ENCODE measurements at places on chromosomes 7 and 10.
A peak's percentile ranks its signal among the peaks of the same experiment; 100 is the strongest.

DNA sequence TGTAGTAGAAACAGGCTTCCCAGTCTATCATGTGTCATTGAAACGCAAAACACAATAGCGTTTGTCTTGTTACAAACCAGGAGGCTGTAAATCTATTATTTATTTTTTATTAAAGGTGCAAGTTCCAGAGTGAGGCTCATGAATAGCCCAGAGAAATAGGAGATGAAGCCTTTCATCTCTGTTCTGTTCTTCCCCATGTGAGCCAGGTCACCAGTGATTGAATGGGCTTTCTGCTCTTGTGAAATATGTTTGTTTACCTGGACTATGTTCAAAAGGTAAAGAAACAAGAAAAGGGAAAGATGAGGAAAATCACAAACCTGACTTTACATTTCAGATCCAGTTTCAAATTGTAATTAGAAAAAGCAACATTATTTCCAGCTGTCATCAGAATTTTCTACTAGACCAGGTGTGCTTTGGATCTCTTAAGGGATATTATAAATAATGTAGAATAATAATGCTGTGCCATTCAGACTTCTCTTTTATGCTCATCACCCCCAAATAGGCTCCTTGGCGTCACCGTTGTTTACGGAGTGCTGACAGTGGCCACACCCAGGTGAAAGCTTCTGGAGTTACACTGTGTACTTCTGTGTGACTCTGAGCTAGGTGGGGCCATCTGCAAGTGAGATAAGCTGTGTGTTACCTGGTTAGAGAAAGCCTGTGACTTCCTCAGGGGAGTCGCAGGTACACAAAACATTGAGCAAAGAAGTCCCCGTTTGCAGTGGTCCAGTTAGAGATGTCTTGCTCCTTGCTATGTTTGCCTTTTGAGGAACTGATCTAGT, 274.9 kb downstream of the SDK1 start:
- no peak for DNase-seq

- no peak for DNase-seq
These were observed 140.0 kb downstream of the GRK5 start for GRCh38 chr10:119347181-119347974.

- DNase-seq, result peak; percentile 86
These were observed at the start of gene GTF2I for GRCh38 chr7:74657692-74658177. Gene GTF2I (plus strand): TSS chr7:74657718. CDS start chr7:74689129, 31,411 bp downstream.

DNA sequence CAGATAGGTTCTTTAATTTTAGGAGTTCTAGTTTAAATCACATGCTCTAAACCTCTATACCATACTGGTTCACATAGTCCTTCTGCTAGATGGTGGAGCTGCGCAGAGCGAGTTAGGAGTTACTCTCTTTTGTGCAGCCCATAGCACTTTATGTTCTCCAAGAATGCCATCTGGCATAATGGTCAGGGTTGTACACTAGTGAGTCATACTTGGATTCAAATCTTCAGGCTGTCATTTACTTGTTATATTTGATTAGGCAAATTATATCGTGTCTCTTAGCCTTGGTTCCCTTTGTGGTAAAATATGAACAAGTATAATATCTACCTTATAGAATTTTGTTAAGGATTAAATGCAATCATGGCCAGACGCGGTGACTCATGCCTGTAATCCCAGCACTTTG, 1078.3 kb downstream of the NRG3 start:
- DNase-seq, result no peak

DNA sequence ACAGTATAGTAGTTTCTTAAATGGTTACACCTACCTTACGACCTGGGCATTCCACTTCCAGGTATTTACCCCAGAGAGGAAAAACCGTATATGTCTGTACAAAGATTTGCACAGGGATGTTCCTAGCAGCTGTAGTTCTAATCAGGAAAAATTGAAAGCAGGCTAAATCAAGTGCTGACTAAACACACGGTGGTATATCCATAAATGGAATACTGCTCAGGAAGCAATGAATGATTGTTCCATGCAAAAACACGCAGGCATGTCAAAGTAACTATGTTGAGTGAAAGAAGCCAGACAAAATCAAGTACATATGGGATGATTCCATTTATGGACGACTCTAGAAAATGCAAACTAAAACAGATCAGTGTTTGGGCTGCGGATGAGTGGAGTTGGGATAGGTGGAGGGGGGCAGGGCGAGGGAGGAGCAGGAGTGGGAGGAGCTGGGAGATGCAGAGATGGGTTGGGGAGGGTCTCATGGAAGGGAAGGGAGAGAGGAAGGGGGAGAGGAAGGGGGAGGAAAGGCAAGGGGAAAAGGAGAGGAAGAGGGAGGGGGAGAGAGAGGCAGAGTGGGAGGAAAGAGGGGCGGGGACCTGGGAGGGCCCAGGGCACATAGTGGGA, 484 bp upstream of the MSRB2 start:
- DNase-seq, result no peak

- DNase-seq, result no peak
These were observed 14.2 kb downstream of the CLRN3 start for GRCh38 chr10:127878475-127879055.

GRCh38 chr10:70597856-70598815, 4.4 kb downstream of the PRF1 start:
- DNase-seq, result no peak

DNA sequence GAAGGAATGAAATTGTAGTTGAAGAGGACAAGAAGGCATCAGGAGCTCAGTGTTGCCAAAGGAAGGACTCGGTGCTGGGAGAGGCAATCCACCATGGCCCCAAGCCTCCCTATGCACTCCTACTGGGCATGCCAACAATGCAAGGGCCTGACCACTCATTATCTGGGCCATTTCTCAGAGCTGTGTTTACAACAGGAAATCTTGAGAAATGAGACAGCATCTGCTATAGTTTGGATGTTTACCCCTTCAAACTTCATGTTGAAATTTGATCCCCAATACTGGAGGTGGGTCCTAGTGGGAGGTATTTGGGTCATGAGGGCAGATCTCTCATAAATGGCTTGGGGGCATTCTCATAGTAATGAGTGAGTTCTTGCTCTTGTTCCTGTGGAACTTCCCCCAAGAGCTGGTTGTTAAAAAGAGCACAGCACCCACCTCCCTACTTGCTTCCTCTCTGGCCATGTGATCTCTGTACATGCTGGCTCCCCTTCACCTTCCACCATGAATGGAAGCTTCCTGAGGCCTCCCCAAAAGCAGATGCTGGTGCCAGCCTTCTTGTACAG, 50.8 kb upstream of the AOAH start:
- DNase-seq, result no peak

Data from stimulated activated effector memory CD8-positive, alpha-beta T cell treated with anti-CD3 and anti-CD28 coated beads, Interleukin-12 subunit alpha, Interleukin-12 subunit beta, amount 100 ng/mL, for 72 hours (primary cell).